ENCODE measurements at places on chromosomes 1 and 21. TPM values are rescaled to one million over a fixed set of nuclear protein-coding genes. Genes with fewer than 3 reads are reported as not detected.

DNA sequence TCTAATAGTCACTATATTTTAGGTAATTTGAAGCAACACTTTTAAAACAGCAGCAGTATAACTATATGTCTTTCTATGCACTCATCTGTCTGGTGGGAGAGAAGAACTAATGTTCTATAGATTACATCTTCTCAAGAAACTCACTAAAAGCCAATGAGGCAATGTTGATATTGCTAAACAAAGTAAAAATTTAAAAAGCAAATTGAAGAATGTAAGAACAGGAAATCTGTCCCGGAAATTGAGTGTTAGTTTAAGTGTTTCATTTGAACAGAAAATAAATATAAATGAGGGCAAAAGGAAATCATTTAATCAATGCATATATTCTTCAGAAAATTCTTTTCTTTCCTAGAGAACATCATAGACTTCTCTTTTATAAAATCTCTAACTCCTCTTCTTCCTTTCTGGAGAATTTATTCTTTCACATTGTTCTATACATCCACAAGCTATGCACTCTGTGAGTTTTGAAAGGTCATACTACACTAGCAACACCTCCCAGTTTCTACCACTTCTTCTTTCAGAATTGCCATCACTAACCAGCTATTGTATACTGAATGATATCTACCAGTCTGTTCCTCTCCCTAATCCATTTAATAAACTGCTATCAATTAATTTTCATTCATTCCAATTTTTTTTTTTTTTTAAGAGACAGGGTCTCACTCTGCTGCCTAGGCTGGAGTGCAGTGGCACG lies 153.0 kb downstream of the USH2A start:
- no peak for DNase-seq

GRCh38 chr1:221444346-221444745 lies 297.5 kb downstream of the DUSP10 start:
- DNase-seq = no peak

GRCh38 chr1:37746806-37747205 lies 18.1 kb downstream of the EPHA10 start:
- no peak for DNase-seq

GRCh38 chr1:205319081-205320018 lies 2.2 kb downstream of the NUAK2 start:
- DNase-seq = no peak

DNA sequence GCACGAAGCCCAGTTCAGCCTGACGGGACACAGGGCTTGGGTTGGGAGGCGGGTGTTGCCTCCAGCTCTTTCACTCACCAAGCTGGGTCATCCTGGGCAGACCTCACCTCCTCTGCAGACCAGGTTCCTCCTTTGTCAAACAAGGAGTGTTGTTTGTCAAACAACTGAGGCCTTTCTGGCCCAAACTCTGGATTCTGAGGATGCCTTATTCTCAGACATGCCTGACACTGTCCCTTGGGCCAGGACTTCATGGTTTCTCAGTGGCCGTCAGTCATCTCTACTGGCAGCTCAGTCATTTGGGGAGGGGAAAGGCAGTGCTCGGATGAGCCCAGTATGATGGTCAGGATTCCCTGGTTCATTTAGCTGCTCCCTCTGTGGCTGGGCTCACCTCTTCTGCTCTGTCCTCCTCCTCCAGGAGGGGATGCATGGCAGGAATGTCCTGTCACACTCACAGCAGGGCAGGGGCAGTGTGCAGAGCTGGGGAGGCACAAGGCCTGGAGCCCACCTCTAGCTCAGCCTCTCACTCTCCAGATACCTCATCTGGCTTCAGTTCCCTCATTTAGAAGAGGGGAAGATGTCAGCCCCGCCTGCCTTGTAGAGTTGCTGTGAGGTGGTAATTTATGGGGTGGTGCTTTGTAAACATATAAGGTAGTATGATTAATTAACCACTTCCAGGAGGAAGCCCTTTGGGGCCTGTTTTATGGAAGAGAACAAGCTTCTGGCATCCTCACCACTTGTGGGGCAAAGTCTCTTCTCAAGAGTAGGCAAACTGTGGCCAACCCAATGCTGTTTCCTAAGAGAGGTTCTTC lies 20.6 kb downstream of the SLC2A1 start:
- DNase-seq = no peak

DNA sequence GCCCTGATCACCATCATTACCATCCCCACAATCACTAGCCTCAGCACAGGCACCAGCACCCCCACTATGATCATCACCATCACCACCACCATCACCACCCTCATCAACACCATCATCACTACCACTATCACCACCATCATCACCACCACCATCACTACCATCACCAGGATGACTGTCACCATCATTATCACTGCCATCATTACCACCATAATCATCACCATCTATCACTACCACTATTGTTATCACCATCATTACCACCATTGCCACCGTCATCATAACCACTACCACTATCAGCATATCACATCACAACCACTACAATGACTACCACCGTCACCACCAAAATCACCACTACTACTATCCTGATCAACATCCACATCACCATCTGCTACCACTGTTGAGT lies 57.3 kb upstream of the CASZ1 start:
- no peak for DNase-seq

DNA sequence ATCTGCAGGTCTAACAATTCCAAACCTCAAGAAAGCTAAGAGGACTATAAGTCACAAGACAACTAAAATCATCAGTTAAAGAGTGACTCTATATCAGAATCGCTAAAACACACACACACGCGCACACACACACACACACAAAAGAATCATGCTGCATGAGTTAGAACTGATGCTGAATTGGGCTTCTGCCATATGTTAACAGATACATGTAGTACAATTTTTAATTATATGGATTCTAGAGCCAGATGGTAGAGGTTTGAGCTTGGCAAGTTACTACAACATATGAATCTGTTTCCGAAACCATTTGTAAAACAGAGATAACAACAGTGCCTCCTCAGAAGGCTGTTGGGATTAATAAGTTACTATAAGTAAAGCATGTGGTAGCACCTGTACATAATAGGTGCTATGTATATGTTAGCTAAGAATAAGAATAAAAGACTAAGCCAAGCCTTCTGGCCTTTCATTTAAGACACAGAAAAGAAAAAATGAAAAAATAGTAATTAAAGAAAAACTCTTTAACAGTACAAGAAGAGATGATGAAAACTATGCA lies 17.9 kb downstream of the EPRS1 start:
- no peak for DNase-seq

DNA sequence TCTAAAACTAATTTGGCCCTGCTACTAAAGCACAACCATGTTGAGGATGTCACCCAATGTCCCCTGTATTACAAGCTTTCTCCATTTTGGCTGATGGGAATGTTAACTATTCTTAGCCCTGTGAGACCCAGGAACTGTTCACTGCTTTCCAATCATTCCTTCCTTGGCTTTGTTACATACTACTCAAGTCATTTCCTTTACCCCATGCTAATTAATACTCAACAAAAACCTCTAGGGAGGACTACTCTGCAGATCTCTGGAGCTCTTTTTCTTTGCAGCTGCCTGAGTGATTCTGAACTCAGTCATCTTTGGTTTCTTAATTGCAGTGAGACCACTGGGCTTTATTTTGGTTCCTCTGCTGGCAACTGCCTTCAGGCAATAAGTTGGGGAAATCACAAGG lies 23.3 kb upstream of the RPE65 start:
- no peak for DNase-seq

- no peak for DNase-seq
These were observed 68.0 kb downstream of the FAAP20 start for GRCh38 chr1:2126331-2127186.

DNA sequence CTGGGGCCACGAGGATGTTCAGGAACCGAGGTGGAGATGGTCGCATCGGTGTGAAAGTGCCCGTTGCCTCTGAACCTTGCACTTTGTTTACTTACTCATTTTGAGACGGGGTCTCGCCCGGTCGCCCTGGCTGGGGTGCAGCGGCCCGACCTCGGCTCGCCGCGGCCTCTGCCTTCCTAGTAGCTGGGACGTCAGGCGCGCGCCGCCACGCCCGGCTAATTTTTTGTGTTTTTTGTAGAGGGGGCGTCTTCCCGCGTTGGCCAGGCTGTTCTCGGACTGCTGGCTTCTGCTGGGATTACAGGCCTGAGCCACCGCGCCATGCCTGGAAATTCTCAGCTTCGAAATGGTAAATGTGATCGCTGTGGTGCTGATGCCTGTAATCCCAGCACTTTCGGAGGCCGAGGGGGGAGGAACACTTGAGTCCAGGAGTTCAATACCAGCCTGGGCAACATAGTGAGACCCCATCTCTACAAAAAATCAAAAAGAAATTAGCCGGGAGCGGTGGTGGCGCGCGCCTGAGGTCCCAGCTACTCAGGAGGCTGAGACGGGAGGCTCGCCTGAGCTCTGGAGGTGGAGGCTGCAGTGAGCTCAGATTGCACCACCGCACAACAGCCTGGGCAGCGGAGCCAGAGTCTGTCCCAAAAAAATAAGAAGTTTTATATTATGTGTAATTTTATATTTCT lies 684 bp upstream of the MRPL20 start:
- DNase-seq = no peak

DNA sequence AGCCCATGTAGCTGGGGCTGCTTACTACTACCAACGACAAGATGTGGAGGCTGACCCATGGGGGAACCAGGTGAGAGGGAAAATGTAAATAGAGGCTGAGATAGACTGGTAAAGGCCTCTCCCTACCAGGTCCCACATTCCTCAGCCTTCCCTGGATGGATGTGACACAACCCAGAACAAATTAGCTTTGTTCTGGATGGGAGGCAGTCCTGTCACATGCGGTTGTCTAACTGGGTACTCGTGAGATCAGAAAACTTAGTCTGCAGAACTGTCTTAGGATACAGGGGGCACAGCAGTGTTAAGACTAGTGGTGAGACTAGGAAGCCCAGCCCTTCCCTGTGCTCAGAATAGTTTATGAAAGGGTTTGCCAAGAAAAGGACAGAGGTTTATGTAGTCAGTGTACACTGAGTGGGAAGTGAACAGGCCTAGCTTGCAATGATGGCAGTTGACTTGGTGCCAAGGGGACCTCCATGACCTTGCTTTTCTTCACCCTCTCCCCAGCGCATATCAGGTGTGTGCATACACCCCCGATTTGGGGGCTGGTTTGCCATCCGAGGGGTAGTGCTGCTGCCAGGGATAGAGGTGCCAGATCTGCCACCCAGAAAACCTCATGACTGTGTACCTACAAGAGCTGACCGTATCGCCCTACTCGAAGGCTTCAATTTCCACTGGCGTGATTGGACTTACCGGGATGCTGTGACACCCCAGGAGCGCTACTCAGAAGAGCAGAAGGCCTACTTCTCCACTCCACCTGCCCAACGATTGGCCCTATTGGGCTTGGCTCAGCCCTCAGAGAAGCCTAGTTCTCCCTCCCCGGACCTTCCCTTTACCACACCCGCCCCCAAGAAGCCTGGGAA lies 8.4 kb downstream of the MMACHC start:
- no peak for DNase-seq

DNA sequence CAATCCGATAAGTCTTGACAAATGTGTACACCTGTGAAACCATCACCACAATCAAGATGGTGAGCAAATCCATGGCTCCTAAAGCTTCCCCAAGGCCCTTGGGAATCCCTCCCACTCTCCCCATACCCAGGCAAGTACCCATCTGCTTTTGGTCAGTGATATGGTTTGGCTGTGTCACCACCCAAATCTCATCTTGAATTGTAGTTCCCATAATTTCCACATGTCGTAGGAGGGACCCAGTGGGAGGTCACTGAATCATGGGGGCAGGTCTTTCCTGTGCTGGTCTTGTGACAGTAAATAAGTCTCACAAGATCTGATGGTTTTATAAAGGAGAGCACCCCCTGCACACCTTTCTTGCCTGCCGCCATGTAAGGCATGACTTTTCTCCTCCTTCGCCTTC lies 14.6 kb upstream of the GUCA2B start:
- DNase-seq = no peak

Gene C1QTNF12
- 10.3 TPM for polyA plus RNA-seq

Gene C1orf141
- polyA plus RNA-seq = not detected

Gene AGBL4
- polyA plus RNA-seq = 1.2 TPM

Gene FAM76A
- polyA plus RNA-seq = 13.1 TPM

Gene CA6
- 0.05 TPM for polyA plus RNA-seq

Gene S100A3
- polyA plus RNA-seq = not detected
